ENCODE measurements at places on chromosomes 5 and 9.
A peak's percentile ranks its signal among the peaks of the same experiment; 100 is the strongest.

- no peak for DNase-seq
Observed at GRCh38 chr5:11148810-11149539, 387.9 kb upstream of the DAP start.

- peak; percentile 87 for DNase-seq
Observed at GRCh38 chr5:32504989-32505596, 60.6 kb upstream of the ZFR start.

- peak; percentile 97 for DNase-seq
Observed at GRCh38 chr5:56211298-56211865, 21.7 kb downstream of the ANKRD55 start.

DNA sequence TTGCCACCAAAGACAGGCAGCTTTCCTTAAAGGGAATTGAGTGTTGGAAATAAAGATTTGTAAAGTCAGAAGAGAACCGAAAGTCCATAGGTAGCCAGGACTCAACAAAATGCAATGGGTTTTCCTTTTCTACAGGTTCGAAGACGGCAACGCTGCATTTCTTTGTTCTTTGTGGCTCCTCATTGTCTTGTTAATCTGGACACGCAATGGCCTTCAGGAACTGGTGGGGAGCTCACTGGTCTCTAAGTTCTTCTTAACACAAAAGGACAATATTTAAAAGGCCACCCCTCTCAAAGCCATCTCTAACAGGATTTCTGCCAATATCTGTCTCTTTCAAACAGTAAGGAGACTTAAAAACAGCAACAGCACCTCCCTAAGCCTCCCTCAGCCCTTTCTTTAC lies 170.6 kb downstream of the RMI1 start:
- no peak for DNase-seq

DNA sequence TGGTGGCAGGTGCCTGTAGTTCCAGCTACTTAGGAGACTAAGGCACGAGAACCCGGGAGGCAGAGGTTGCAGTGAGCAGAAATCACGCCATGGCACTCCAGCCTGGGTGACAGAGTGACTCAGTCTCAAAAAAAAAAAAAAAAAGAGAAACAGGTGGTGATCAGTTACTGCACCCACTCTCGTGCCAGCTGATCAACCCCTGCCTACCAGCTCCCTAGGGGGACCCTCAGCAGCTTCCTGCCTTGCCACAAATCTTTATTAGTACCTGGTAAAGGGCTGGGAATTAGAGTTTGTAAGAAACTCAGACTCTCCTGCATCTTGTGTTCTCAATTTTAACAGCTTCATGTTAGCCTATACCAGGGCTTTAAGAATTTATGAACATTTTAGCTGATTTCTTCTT lies 914.9 kb downstream of the EFNA5 start:
- DNase-seq: no peak

DNA sequence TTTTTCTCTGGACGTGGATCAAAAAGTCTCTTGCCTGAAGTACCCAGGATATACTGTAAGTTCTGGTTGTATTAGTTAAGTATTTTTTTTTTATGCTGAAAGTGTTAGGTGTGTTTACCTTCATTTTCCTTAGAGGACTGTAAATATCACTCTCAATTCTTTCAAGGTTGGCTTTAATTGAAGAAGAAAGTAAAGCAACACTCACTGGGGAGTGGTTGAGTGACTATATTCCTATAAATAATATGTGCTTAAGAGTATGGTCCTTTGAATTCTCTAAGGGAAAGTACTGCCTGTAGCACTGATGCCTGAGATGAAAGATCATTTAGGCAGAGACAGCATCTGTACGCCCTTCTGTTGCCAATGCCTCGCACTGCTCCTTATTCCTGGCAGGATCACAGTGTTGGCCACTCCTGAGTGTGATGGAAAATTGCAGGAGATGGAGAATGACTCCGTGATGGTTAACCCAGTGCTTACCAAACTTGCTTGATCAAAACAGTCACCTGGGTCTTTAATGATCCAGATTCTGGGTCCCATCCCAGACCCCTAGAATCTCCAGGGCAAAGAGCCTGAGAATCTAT lies 182.0 kb upstream of the MPDZ start:
- no peak for DNase-seq

DNA sequence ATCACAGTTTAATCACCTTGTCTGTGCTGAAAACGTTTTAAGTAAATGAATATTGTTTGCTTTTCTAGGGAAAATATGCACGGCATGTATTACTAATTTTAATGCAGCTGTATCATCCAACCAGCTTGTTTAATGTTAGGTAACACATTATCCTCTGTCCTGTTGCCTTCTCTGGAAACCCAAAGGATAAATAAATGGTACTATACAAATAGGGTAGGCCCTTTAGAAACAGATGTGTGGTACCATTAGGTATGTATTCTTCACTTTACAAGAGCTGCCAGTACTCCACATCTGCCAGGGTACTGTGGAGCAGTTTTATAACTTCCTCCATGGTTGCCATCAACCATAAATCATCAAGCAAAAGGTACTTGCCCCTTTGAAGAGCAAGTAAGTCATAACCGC lies 42.9 kb downstream of the FAF2 start:
- peak; percentile 46 for DNase-seq

DNA sequence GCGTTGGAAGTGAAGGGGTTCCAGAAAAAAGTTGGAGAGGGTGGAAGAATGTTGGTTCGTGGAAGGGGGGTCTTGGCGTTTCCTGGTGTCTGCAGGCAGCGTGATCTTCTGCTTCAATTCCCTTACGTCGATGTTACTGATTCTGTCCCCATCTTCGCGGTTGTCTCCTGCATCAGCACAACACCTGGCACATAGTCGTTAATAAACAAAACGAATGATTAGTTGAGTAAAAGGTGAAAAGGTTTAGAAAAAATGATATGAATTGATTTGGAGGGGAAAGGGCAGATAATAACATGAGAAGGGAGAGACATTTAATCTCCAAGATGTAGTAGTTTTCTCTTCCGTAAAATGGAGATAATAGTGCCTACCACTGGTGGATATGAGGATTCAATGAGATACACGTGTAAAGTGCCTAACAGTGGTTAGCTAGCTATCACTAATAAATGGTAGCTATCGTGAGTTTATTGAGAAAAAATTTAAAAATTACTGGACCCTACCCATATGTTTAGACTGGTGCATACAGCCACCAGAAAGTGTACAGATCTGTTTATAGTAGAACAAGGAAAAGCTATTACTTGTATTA lies 556 bp downstream of the MTREX start:
- peak; percentile 23 for DNase-seq

GRCh38 chr5:36689225-36689624 lies 82.8 kb downstream of the SLC1A3 start:
- DNase-seq: peak; percentile 72

- no peak for DNase-seq
Observed at GRCh38 chr5:19266791-19267190, 721.2 kb downstream of the CDH18 start.

DNA sequence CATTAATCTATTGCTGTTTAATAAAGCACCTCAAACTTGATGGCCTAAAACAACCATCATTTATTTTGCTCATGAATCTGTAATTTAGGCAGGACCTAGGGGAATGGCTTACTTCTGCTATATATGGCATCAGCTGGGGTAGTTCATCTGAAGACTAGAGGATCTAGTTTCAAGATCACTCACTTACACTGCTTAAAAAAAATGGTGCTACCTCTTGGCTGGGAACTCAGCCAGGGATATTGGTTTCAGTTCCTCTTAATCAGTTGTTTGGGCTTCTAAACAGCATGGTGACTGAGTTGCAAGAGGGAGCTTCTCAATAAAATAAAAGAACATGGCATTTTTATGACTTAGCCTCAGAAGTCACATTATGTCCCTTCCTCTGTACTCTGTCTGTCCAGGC lies 142.0 kb downstream of the FAM114A2 start:
- peak; percentile 66 for DNase-seq

DNA sequence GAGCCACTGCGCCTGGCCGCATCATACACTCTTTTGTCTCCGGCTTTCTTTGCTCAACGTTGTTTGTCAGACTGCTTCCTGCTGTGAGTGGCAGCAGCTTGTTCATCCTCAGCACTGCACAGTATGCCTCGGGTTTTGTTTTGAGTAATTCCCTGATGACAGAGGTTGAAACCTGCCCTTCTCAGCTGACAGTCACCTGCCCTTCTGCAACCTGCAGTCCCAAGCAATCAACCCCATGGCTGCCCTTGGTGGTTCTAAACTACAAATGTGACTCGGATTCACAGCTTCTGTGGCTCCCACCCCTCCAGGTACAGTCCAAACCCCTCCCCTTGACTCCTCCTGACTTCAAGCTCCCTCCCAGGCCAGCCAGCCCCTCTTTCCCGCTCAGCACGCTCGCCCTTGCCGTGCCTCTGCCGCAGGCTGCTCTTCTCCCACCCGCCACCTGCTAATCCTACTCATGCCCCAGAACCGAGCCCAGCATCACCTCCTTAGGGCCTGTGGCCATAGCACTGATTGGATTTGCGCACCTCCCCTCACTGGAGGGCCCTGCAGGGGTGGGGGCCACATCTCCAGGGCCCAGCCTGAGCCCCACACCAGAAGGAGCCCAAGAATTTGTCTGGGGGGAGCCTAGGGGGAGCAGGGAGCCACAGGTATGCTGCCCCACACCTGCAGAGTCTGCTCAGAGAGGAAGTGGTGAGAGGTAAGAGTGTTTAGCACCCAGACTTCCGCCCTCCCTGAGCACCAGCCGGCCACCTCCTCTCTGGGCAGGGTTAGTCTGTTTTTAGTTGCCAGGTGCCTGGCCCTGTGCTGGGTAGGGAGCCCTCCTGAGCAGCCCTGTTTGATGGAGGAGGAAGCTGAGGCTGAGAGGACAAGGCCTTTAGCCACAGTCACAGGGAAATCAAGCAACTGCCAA lies 10.1 kb downstream of the EEIG1 start:
- no peak for DNase-seq

DNA sequence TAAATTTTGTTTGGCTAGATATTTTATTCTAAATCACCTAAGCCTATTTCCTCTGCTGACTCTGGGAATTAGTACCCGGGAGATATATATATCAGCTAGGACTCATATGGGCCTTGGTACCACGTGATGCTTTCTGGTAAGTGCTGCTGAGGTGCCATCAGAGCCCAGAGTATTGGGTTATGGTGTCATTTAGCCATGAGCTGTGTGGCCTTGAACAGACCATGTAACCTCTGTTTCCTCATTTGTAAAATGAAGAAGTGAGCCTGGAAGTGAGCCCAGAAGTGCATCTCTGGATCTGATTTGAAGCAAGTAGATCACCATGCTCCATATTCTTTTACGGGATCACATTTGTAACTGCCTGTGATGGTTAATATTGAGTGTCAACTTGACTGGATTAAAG lies 126.1 kb downstream of the GPBP1 start:
- DNase-seq: no peak

DNA sequence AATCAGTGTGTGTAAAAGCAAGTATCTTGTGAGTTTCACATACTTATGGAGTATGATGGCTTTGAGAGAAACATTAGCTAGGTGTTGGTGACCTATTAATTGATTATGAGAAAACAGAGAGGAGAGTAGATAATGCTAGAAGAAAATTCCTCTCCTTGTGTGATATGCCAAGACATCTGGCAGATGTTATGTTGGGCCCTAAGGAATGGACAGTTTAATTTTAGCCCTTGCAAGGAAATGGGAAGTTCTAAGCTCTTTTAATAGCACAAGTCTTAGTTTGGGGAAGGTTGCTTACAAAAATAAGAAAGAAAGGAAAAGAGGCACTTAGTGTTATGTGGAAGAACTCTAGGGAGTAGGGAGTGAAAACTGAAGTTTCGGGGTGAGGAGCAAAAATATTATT lies 5.1 kb downstream of the ZNF462 start:
- no peak for DNase-seq
